ENCODE measurements at places on chromosomes 6 and 20.

DNA sequence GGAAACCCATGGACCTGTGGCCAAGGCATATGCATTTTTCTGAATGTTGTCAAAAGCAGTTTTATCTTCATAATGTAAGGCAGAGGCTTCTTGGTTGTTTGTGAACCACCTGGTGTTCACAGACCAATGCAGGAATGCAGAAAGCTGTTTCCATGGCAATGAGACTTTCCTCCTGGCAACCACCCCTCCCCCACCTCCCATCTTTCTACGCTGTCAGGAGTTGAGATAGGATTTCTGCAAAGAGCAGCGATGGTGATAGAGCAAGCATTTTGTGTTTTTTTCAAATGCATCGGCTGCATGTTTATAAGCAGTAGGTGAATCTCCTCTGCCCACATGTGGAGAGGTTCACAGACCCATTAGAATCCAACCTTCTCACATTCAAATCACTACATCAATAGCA lies 114.1 kb upstream of the SMLR1 start:
- no peak for DNase-seq

- DNase-seq, result no peak
These were observed 30.9 kb downstream of the FIG4 start for GRCh38 chr6:109722011-109722410.

DNA sequence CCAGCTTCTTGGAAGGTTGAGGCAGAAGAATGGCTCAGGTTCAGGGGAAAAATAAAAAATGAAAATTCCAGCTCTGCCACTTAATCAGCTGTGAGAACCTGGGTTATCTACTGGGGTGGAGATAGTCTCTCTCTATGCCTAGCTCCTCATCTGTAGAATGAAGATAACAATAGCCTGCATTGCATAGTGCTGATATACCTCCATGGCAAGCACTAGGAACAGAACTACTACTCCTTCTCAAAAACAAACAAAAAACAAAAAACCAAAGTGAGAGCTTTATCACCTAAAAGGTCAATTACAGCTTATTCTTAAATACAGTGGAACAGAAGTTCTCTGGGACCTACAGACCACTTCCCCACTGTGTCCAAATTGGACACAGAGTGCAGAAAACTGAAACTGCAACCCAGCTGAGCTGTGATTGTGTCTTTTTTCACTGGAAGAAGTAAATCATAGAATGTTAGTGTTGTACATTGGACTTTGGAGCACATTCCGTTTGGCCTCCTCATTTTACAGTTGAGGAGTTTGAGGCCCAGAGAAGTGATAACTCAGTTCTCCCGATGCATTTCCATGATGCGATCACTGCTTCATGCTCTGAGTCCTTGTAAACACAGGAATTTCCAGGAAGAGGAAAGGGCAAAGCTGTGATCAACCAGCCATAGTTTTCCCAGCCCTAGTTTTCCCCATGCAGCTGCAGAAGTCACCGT lies 23.3 kb downstream of the MTFR2 start:
- DNase-seq, result no peak

- no peak for DNase-seq
These were observed 1.0 kb downstream of the HCRTR2 start for GRCh38 chr6:55175078-55176049.

GRCh38 chr20:49485563-49485962 lies 3.1 kb upstream of the KCNB1 start:
- DNase-seq, result no peak

GRCh38 chr6:75275067-75275466 lies 9.5 kb downstream of the TMEM30A start:
- DNase-seq, result no peak

DNA sequence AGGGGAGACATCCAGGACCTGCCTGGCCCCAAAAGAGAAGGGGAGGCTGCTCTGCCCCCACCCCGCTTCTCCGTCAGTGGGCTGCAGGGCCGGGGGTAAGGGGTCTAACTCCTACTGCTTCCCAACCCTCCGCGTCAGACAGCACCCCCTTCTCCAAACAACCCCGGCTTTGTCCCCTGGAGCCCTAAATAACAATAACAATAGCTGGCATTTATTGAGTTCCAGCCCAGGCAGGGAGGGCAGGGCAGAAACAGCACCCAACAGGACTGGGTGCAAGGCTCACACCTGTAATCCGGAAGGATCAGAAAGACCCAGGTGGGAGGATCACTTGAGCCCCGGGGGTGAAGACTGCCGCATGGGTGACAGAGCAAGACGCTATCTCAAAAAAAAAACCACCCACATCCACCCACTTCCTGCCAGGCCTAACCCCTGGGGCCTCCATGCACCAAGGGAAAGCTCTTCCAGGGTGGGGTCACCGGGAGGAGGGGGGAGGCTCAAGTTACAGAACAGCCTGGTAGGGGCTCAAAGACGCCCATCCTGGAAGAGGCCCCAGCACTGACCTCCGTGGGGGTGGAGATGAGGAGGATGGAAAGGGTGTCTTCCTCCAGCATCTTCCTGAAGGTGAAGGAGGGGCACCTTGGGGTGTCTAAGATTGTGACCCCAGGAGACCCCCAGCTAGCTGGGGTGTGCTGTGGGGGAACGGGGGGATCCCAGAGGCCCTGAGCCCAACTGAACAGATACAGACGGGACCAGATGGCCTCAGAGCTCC lies 1.3 kb upstream of the FNDC11 start:
- no peak for DNase-seq

- DNase-seq, result no peak
These were observed 38.0 kb downstream of the PKHD1 start for GRCh38 chr6:52049252-52050050.

- DNase-seq, result no peak
These were observed 531.1 kb downstream of the LMBRD1 start for GRCh38 chr6:69265706-69266105.

- no peak for DNase-seq
These were observed at the start of gene CALHM6 for GRCh38 chr6:116461331-116461931. Gene CALHM6, plus strand, starts transcription at chr6:116461375. Its CDS starts 555 bp downstream, at chr6:116461930.

GRCh38 chr6:168725802-168726201 lies 284.8 kb downstream of the SMOC2 start:
- DNase-seq, result no peak

DNA sequence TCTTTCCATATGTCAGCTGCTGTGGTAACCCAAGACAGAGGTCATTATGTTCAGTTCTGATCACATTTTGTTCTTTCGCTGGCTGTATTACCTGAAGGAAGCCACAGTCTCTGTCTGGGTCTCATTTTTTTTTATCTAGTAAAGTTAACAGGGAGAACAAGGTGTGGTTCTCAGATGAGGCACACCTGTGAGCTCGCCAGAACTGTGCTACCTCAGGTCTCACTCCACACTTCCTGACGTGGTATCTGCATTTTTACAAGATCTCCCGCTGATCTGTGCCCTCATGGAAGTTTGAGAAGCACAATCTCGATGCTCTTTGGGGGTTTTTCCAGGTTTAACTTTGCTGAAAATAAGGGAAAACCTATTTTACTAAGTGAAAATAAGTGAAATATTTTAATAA lies 169.5 kb upstream of the CENPW start:
- no peak for DNase-seq

DNA sequence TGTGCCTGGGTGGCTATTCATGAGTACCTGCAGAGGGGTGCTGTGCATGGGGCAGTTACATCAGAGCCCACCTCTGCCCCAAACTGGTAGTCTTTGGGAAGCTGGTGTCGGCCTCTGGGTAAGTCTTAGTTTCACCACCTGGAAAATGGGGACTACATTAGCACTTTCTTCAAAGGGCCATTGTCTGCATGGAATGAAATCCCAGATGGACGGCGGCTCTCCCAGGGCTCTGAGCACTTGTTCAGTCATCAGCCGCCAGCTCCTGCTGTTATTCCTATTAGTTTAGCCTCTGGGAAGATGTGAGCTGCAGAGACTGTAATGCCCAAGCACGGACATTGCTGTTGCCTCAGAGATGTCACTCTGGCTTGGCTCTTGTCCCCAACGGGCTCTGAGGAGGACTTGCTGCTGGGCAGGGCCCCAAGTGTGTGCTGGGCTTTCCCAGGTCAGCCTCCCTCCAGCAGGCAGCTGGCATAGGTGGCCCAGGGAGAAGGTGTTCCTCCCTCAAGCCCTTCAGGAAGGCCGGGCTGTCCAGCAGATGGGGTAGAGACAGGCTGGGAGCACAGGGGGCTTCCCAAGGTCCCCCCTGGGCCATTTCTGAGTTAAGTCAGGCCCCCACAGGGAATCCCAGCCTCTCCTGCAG lies 268.3 kb downstream of the TFAP2C start:
- DNase-seq, result no peak

GRCh38 chr20:14757728-14758127 lies 420.3 kb upstream of the FLRT3 start:
- DNase-seq, result no peak

DNA sequence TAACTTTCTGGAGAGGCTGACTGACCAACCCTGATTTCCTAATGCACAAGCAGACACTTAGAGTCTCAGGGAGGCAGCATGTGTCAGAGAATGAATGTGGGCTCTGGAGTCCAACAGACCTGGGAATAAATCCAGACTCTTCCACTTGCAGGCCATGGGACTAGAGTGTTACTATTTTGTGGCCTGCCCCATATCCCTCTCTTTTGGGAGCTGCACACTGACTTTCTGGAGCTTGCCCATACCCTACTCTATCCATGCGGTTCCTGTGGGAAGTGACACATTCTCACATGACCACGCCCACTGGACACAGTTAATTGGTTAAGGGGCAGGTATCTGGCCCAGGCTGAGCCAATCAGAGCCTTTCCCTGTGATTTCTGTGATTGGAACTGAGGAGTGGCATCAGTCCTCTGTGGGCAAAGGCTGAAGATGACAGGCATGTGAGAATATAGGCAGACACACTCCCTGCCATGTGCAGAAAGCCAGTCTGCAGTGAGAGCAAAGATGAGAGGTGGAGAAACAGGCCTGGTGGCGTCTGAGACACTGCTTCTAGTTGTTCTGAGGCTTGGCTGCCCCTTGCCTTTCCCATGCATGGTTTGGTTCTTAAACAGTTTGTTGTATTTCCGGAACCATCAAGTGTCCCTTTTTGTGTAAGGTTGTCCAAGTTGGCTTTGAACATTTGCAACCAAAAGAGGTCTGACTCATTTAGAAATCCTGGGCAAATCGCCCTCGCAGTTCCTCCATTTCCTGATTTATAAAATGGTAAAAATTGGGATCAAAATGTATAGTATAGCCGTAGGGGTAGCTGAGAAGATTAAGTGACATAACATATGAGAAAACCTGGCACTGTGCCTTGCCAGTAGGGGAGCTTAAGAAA lies 125.6 kb downstream of the CDC5L start:
- DNase-seq, result no peak

GRCh38 chr20:438571-439469 lies 23.5 kb downstream of the TBC1D20 start:
- DNase-seq, result no peak

DNA sequence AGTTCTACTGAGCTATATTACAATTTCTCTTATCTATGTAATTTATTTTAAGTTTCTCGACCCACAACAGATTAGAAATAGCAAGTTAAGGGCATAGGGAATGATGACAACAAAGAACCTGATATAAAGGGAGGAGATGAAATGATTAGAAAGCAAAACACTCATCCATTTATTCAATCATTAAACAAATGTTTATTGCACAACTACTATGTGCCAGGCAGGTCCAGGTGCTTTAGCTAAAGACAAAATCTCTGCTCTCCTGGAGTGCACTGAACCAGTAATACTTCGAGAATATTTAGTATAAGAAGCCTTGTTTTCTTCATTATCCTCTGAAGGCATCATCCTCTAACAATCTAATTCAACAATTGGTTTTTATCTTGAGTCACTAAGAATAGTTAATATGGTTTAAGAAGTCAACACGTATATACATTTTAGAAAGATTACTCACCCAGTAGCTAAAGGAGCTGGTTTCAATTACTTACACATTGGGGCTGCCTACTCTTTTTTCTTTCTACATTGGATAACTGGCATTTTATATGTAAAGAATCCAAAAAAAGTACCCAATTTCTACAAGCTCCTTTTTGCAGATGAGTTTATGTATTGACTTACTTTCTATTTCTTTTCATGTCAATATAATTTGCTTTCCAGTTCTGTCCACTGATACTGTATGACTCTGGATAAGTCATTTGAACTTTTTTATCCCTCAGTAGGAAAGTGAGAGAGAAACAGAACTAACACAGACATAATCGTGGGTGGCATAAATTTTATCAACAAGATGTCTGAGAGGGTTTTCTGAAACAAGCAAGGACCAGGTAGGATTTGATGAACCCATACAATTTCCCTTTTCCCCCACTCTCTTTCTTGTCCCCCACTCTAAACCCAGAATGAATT lies 312.6 kb downstream of the CLIC5 start:
- DNase-seq, result no peak

DNA sequence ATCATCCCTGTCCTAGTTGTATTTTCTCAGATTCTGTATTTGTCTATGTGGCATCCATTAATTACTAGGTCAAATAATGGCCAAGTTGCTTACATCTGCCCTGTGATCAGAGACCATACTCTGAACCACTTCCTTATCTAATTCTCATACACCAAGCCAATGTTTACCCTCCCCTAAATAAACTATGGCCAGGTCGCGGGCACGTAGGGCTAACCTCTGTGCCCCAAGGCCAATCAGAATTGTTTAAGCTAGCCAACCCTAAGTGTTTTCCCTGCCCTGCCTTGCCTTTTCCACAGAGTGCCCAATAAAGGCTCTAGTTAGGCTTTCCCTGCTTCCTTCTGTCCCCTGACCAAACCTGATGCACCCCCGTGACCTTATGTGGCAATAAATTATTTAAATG lies 2.8 kb upstream of the CALHM4 start:
- DNase-seq, result no peak

DNA sequence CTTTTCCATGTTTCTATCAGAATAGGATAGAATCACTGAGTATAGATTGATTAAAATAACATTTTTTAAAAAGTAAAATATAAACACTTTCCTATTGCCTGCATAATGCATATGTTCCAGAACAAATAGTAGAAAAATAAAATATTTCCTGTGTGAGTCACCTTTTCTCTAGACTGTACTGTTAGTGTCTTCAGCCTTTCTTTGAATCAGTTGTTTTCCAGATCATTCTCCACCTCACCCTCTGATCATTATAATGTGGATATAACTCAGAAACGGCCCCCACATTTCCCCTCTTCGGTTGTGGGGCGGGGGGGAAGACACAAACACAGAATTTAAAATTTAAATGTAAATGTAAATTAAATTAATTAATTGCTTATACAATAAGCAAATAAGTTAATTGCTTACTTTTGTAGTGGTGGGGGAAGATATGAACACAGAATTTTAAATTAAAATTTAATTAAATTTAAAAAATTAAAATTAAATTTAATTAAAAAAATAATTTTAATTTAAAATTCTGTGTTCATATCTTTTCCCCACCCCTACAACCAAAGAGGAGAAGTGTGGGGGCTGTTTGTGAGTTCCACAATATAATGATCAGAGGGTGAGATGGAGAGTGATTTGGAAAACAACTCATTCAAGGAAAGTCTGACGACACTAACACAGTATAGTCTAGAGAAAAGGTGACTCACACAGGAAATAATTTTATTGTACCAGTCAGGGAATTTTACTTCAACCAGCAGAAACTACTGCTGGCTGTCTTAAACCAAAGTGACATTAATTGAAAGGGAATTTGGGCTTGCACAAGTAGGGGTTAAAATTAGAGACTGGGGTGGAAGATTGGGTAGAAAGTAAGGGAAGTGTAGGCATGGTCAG lies 37.1 kb upstream of the PROKR2 start:
- DNase-seq, result no peak

GRCh38 chr6:1770968-1771723 lies 161.4 kb downstream of the FOXC1 start:
- DNase-seq, result no peak
